ENCODE measurements at places on chromosomes 3 and 15.

DNA sequence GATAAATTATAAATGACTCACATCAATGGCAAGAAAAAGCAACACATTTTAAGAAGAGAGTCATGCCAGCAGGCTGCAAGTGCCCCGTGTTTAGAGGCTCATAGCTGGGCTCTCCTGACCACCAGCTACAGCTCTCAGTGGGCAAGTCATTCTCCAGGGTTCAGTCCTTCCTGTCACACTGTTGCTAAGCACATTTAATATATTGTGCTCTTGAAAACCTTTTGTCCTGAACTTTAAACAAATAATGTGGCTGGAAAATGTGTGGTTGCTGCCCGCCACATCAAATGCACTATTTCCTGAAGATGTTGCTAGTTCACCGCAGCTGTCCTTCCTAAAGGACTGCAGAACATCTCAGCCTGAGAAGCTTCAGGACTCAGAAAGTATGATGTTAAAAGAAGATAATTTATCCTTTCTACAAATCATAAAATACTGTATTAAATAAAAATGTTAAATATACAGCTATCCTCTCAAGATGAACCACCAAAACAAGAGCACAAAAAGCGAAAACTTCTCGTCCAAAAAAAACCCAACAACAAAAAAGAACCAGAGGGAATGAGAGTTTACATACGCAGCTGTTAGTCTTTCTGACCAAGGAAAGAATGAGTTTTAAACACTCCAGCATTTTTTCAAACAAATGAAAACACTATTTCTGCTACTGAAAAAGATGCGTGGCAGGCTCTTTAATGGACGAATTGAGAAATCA, 951 bp downstream of the TARS3 start:
- peak; percentile 17 for DNase-seq

DNA sequence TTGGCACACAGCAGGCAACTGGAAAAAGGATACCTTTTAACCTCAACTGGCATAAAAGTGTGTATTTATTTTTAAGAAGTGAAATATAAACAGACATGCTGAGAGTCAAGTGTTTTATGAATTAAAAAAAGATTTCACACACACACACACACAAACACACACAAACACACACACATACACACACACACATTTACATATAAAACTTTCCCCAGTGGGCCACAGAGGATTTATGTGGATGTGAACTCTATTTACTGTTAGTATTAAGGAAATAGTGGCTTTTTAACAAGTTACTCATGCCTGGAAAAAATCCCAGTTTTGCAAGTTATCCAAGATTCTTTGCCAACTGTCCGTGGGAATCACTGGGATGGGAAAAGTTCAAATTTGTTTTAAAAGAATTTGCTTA, 725.9 kb upstream of the NR2F2 start:
- DNase-seq: no peak

DNA sequence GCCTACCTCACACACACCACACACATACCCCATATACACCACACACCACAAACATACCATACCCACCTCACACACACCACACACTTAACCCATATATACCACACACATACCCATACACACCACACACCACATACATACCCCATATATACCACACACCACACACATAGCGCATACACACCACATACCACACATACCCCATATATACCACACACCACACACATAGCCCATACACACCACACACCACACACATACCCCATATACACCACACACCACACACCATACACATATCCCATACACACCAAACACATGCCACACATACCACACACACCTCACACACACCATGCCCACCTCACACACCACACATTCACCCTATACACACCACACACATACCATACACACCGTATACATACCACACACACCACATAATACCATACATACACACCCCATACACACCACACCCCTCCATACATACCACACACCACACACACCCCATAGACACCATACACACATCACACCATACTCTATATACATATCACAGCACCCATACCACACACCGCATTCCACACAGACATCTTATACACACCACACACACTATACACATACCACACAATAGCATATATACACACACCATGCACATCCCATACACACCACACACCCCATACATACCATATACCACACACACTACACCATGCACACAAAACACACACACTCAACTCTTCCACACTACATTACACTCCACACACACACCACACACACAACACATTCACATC, 29.5 kb downstream of the APBA2 start:
- DNase-seq: no peak

- DNase-seq: no peak
Observed at GRCh38 chr3:122183521-122183892, at the start of gene CASR. Gene CASR, plus strand, starts transcription at chr3:122183668. Its CDS starts 70,522 bp downstream, at chr3:122254190.

GRCh38 chr3:183074261-183074660, 25.0 kb downstream of the MCCC1 start:
- no peak for DNase-seq

DNA sequence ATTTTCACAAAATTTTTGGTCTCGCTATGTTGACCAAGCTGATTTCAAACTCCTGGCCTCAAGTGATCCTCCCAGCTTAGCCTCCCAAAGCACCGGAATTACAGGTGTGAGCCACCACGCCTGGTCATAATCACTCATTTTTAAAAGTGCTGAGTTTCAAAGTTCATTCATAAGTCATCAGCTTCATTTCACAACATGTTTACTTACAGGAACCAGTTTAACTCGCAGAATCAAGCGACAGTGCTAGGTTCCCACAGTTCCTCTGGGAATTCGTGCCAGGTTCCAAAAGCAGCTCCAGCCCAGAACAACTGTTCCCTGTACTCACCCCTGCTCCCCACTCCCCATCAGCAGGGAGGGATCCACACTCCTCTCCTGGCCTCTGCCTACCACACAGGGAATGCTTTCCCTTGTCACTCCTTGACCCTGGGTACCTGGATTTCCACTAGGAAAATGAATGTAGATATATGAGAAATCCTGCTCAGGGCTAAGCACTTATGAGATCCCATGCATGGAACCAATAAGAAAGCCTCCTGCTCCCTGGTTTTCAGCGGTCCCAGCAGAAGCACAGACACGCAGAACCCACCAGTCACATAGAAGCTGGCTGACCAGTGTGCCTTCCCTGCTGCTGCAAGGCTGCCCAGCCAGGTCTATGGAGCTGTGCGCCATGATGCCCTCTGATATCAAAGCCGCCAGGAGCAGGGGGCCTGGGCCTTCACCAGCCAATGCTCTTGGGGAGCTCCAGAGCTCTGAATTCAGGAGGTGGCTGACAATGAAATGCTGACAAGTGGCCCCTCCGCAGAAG, 72.3 kb downstream of the ITGB5 start:
- DNase-seq: no peak

- DNase-seq: peak; percentile 70
Observed at GRCh38 chr15:65824031-65824743, 32.1 kb upstream of the DENND4A start.
